ENCODE measurements at places on chromosomes 4 and X. TPM values are rescaled to one million over a fixed set of nuclear protein-coding genes. Genes with fewer than 3 reads are reported as not detected.

SMPX gene
- not detected for total RNA-seq

GRCh38 chr4:79823148-79823763 is 249.8 kb downstream of the ANTXR2 start:
- no peak for DNase-seq

DNA sequence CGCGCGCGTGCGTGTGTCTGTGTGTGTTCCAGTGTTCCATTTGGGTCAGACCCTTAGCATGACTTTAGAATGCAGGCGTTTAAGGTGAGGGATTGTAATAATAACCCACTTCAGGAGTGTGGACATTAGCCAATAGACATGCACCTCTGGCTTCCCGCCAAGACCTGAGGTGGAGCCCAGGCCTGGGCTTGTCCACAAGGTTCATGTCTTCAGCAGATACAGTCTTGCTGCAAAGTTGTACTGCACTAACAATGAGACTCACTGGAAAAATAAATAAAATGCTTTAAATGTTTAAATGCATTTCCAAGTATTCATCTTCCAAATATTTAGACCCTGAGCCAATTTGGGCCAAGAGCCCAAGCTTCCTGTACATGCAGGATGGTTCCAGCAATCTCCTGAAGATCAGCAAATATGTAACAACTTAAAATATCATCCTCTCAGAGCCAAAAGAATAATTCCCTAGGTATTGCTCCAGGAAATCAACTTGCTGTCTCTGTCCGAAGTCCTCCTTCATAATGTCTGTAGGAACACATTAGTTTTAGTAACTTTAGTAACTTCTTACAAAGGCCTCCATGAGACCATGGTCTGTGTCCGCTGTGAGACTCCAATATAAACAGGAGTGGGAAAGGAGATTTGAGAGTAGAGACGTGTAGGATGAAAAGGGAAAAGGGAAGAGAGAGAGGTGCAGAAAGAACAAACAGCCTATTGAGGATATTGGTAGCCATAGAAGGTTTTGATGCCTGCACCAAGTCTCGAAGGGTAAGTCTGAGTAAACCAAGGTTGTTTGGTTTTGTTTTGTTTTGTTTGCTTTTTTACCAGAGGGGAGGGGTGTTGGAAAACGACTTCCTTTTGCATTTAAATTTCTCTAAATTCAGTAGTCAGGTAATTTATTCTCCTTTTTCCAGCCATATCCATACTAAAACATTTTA is 98.5 kb upstream of the KLF3 start:
- DNase-seq: no peak

DNA sequence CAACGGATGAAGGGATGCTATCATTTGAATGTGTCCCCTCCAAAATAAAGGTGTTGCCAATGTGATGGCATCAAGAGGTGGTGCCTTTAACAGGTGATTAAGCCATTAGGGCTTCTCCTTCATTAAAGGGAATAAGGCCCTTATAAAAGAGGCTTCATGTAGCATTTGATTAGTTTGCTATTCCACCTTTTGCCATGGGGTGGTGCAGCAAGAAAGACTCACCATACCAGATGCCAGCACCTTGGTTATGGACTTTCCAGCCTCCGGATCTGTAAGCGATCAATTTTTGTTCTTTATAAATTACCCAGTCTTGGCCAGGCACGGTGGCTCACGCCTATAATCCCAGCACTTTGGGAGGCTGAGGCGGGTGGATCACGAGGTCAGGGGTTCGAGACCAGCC is 7.9 kb upstream of the SLC25A43 start:
- no peak for DNase-seq

GRCh38 chr4:152572417-152573086 is 36.7 kb upstream of the FBXW7 start:
- DNase-seq: no peak

GRCh38 chrX:119625843-119626242 is 19.6 kb upstream of the NKRF start:
- no peak for DNase-seq

DNA sequence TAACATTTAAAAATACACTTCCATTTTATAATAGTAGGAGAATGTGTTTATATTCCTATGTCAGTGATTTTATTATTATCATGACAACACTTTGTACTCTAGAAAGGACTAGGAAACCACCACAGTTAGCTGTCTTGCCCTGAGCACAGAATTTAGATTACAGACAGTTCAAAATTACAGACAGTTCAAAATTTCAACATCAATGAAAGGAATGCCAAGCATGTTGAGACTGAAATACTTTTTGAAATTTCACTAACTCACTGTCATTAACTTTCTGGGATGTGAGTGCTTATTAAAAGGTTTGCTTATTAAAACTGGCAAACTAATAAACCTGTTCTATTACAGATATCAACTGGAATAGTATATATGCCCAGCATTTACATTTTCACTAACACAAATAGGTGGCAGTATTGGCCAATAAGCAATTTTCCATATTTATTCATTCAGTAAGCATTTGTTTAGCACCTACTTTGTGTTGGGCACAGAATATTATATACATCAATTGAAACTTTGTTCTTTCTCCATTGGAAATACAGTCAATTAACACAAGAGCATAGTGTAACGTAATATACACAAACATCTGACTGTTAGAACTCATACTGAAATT is 179.4 kb downstream of the FBXW7 start:
- no peak for DNase-seq

GRCh38 chr4:2073808-2074481 is 14.8 kb downstream of the NAT8L start:
- no peak for DNase-seq

DNA sequence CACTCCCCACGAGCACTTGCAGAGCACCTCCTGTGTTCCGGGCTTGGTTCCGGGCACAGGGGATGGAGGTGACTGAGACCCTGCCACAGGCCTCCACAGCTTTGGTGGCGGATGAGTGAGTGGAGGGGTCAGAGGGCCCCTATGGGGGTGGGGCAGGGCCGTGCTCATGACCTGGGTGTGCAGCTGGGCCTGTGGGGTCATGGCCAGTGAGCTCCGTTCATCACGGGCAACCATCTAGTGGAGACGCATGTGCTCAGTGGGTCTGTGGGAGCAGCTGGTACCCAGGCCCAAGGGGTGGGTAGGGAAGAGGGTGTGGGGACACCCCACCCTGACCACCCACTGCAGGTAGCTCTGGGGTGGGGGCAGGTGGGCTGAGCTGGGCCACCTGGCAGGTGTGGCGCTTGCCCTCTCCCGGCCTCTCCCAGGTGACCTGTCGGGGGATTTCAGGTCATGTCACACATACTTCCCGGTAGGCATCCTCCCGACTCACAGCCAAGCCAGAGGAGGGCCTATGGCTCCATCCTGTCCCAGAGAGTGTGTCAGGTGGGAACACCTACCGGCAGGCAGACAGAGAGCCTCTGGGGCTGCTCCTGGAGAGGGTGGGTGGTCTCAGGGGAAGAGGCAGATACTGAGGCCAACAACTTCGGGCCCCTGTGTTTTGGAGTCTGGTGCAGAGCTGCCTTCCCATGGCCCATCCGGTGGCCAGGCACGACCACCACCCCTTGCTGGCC is 3.6 kb downstream of the PSAPL1 start:
- DNase-seq: no peak

DNA sequence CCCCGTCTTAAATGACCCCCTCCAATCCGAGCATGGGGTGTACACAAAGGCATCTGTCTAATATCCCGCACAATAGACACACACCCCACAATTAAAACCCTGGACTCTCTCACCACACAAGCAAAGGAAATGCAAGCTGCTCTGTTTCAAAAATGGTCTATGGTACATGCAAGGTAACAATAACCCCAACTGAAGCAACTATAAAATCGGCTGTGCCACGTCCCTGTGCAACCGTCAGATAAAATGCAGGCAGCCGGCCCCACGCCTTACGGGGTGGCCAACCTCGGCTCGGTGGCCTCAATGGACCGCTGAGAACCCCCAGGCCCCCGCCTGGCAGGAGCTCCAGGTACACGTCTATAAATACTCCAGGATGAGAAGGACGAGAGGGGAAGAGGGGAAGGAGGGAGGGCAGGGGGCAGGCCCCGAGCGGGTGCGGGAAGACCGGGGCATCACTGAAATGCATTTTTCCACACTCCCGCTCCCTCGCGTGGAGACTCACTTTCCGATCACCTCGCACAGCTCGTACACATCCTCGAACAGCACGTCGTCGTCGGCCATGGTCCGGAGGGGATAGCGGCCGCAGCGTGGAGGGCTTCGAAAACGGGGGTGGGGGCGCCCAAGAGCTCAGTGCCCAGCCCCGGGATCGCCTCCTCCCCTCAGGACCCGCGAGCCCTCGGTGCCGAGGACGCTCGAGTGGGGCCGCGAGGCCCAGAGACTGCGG is 763 bp downstream of the CASK start:
- DNase-seq: no peak

DNA sequence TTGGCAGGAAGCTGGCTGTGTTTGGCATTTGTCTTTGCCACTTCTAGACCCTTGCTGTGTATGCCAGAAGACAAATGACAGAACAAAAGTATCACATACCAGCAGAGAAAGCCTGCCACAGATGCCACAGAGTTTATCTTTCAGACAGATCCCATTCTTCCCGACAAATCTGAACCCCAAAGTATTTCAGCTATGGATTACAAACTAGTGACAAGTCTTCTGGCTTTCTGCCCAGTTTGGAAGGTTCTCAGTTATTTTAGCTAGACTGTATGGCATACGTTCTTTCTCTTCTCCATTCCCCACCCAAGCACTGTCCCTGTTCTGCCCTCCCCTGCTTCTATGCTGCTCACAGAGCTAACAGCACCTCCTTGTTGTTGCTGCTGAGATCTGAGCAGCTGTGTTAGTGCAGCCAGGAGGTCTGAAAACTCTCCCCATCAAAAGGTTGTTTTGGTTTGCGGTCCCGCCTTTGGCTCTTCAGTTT is 236.7 kb downstream of the FRAS1 start:
- no peak for DNase-seq

GRCh38 chr4:1367936-1368289 is 20.9 kb downstream of the UVSSA start:
- no peak for DNase-seq

DNA sequence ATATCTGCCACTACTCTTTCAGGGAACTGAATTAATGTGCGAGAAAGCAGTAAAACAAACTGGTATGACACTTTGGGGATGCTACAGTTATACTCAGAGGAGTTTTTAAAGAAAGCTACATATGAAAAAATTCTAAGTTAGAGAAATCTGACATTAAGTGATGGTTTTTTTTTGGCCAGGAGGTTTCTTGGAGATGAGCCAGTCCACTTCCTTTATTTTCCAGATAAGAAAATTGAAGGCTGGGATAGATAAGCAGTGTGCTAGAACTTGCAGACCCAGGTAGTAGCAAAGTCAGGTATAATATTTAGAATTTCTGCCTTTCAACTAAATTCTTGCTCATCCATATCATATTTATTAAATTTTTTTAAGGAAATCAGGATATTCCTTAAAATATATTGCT is 106.8 kb downstream of the FAT4 start:
- no peak for DNase-seq

PCSK1N gene
- not detected for total RNA-seq
